Esophagus muscularis mucosa (tissue), 4 donors: ENCODE measurements at places on chromosomes 16 and 17.

- peak; percentile 60 for DNase-seq
- H3K36me3 ChIP-seq, result no peaks in the 10 kb centered on the region
- H3K4me3 ChIP-seq, result no peak overlapping the region
- no peaks in the 10 kb centered on the region for H3K27me3 ChIP-seq
- H3K4me1 ChIP-seq, result no peaks in the 10 kb centered on the region
These were observed 2270.8 kb downstream of the TP53TG3F start for GRCh38 chr16:35730251-35730650.

DNA sequence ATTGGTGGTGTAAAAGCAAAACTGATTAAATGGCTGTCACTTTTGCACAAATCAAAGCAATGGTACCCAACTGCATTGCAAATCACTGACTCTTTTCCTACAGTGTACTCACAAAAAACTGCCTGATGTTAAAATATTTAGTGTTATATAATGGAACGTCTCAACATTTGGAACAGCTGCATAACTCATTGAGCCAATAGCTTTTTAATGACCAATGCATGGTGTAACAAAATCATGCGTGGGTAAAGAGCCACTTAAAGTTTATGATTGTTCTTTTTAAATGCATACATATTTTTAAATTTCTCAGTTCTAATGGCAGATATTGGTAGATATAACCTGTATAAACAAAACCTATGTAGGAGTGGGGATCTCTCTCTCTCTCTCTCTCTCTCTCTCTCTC lies 204.0 kb upstream of the MPHOSPH6 start:
- H3K27me3 ChIP-seq, result no peaks in the 10 kb centered on the region
- H3K27ac ChIP-seq, result no peak overlapping the region
- H3K36me3 ChIP-seq, result no peaks in the 10 kb centered on the region
- no peaks in the 10 kb centered on the region for H3K4me1 ChIP-seq

- H3K36me3 ChIP-seq, result no peaks in the 10 kb centered on the region
- no peak for DNase-seq
- peaks cover 29% of the 10 kb centered on the region for H3K4me1 ChIP-seq
- no peaks in the 10 kb centered on the region for H3K27me3 ChIP-seq
- peak overlapping the region; percentile 42 for H3K27ac ChIP-seq
These were observed 24.5 kb downstream of the PEMT start for GRCh38 chr17:17566896-17567513.

DNA sequence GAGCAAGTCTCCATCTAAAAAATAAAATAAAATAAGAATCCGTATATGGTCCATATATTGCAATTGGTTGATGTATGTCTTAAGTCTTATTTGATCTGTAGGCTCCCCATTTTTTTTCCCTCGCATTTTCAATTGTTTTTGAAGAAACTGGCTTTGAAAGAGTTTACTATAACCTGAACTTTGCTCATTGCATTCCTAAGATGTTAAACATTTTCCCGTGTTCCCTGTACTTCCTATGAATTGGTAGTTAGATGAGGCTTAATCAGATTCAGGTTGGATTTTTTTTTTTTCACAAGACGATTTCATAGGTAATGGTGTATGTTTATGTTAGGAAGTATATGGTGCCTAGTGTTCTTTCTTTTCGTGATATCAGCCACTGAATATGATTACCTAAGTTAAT lies 3.3 kb downstream of the LRRC36 start:
- peaks cover 21% of the 10 kb centered on the region for H3K27me3 ChIP-seq
- DNase-seq, result peak; percentile 3
- peaks cover 14% of the 10 kb centered on the region for H3K4me1 ChIP-seq
- H3K27ac ChIP-seq, result no peak overlapping the region

- peaks cover 39% of the 10 kb centered on the region for H3K27me3 ChIP-seq
- no peak for DNase-seq
- H3K36me3 ChIP-seq, result no peaks in the 10 kb centered on the region
- H3K27ac ChIP-seq, result no peak overlapping the region
These were observed 8.1 kb upstream of the CMTR2 start for GRCh38 chr16:71297341-71297634.

GRCh38 chr17:81285179-81285878 lies 9.8 kb downstream of the SLC38A10 start:
- peaks cover 61% of the 10 kb centered on the region for H3K36me3 ChIP-seq
- H3K27ac ChIP-seq, result peak overlapping the region; percentile 60
- no peaks in the 10 kb centered on the region for H3K27me3 ChIP-seq
- peaks cover 31% of the 10 kb centered on the region for H3K4me1 ChIP-seq
- DNase-seq, result peak; percentile 94
- peak overlapping the region; percentile 38 for H3K4me3 ChIP-seq

DNA sequence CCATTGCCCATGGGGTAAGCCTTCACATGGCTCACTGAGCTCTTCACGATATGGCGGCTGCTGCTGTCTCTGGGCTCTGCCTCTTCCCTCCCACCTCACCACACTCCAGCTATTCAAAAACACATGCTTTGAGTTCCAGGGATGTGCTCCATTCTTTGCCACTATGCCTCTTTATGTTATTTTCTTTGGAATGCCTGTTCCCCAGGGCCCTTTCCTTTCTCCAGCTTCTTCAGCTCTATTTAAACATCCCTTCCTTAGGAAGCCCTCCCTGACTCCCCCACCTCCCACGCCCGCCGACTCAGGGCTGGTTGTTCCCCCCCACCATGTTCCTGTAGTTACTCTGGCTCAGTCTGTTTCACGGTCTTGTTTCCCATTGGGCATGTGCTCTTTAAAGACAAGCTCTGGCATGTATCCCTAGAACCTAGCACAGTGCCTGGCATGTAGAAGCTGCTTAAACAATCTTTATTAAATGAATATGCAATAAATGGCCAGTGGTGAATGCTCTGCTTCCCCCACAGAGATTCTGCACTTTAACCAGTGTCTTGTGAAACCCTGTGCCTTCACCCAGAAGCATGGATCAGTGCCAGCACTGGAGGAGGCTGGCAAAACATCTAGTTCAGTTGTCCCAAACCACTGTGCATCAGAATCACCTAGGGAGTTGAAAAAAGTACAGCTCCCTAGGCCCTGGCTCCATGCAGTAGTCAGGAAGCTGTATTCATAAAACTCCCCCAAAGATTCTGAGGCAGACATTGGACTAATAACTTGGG lies 6.9 kb downstream of the MYCBPAP start:
- H3K36me3 ChIP-seq, result no peaks in the 10 kb centered on the region
- H3K4me1 ChIP-seq, result peaks cover 18% of the 10 kb centered on the region
- H3K27me3 ChIP-seq, result no peaks in the 10 kb centered on the region
- DNase-seq, result no peak

DNA sequence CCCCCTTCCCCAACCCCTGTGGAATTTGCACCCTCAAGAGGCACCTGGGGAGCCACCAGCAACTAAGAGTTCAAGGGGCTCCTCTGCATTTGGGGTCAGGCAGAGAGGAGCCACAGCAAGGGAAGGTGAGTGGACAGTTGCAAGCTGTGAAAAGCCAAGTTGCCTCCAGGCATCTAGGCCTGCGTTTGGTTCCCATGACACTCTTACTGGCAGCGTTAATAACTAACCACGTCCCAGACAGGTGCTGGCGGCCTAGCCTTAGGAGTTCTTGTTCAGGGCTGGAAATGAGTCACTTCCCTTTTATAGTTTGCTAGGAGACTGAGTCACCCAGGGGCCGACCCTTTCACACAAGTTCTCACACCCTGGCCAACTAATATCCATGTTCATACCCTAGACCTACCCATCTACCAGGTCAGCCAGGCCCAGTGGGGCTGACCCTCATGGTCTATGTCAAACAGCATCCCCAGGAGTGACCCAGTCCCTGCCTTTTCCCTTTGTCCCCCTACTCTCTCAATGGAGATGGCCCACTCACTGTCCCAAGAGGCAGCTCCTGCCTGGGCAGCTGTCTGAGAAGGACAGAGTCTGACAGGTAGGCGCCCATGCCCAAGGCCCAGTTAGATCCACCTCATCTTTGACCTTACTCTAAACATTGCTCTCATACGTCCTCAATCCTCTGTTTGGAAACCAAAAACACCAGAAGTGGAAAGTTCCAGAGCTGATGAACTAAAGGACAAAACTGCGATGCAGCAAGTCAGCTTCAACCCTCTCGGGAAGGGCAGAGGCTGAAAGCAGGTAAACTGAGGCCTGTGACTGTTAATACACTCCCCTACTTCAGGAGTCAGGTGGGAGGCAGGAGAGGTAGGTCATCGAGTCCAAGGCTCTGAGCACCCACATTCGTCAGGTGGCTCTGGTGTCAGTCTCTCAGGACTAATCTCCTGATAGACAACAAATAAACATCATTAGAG lies 300.6 kb downstream of the SOX9 start:
- H3K27ac ChIP-seq, result no peak overlapping the region
- H3K27me3 ChIP-seq, result no peaks in the 10 kb centered on the region
- H3K4me3 ChIP-seq, result no peak overlapping the region
- peaks cover 24% of the 10 kb centered on the region for H3K4me1 ChIP-seq
- H3K36me3 ChIP-seq, result no peaks in the 10 kb centered on the region

- DNase-seq, result no peak
- H3K27me3 ChIP-seq, result no peaks in the 10 kb centered on the region
- H3K36me3 ChIP-seq, result no peaks in the 10 kb centered on the region
- H3K27ac ChIP-seq, result peak overlapping the region; percentile 23
- H3K4me1 ChIP-seq, result peaks cover 30% of the 10 kb centered on the region
These were observed 15.3 kb downstream of the CCL11 start for GRCh38 chr17:34300652-34301370.

DNA sequence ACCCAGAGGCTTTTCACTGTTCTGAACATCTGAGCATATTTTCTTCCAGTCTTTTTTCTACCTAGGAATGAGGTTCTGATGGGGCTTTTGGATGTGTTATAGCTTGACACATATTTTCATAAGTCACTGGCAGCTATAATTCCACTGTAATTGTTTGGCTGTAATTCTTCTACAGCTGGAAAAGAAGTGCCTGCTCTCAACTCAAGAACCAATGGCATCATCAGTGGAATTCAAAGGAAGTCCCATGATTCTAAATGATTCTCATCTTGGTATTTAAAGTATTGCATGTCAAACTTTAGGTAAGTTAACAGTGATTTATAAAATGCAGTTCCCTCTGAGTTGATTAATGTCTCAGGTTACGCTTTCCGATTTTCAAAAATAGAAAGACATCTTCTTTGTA lies 16.8 kb downstream of the WIPI1 start:
- H3K4me3 ChIP-seq, result no peak overlapping the region
- H3K36me3 ChIP-seq, result peaks cover 24% of the 10 kb centered on the region
- H3K4me1 ChIP-seq, result peaks cover 62% of the 10 kb centered on the region
- H3K27me3 ChIP-seq, result no peaks in the 10 kb centered on the region
- DNase-seq, result no peak

GRCh38 chr17:32497431-32498205 lies 10.8 kb downstream of the CDK5R1 start:
- H3K27me3 ChIP-seq, result no peaks in the 10 kb centered on the region
- peaks cover 13% of the 10 kb centered on the region for H3K4me1 ChIP-seq
- no peak for DNase-seq
- no peak overlapping the region for H3K27ac ChIP-seq
- H3K36me3 ChIP-seq, result no peaks in the 10 kb centered on the region
- H3K4me3 ChIP-seq, result no peak overlapping the region

- peaks cover 71% of the 10 kb centered on the region for H3K4me1 ChIP-seq
- no peaks in the 10 kb centered on the region for H3K27me3 ChIP-seq
- peaks cover 45% of the 10 kb centered on the region for H3K36me3 ChIP-seq
- H3K4me3 ChIP-seq, result no peak overlapping the region
These were observed 5.4 kb downstream of the CTRL start for GRCh38 chr16:67926181-67926750.

DNA sequence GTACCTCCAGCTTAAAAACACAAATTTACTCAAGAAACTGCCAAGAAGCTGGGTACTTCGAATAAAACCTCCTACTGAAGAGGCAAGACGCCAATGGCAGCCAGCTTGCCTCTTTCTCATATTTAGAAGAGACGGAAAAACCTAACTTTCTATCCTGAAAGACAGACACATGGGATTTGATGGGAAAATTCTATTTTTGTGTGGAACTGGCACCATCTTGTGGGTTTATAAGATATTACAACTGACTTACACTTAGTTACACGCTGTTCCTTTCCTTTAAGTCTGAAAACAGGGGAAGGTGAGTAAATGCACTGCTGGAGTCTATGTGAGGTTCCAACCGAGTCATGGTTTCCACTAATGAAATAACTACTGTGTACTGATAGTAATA lies 10.3 kb downstream of the ZNF18 start:
- H3K36me3 ChIP-seq, result peaks cover 33% of the 10 kb centered on the region
- DNase-seq, result no peak
- H3K4me1 ChIP-seq, result peaks cover 3% of the 10 kb centered on the region

GRCh38 chr16:57009643-57010170 lies 20.4 kb downstream of the NLRC5 start:
- H3K27ac ChIP-seq, result no peak overlapping the region
- DNase-seq, result no peak
- H3K27me3 ChIP-seq, result no peaks in the 10 kb centered on the region
- H3K4me1 ChIP-seq, result no peaks in the 10 kb centered on the region
- H3K36me3 ChIP-seq, result peaks cover under 1% of the 10 kb centered on the region

- H3K36me3 ChIP-seq, result peaks cover 23% of the 10 kb centered on the region
- H3K4me3 ChIP-seq, result no peak overlapping the region
- H3K27me3 ChIP-seq, result no peaks in the 10 kb centered on the region
These were observed 3.6 kb downstream of the CDT1 start for GRCh38 chr16:88807142-88807625.

DNA sequence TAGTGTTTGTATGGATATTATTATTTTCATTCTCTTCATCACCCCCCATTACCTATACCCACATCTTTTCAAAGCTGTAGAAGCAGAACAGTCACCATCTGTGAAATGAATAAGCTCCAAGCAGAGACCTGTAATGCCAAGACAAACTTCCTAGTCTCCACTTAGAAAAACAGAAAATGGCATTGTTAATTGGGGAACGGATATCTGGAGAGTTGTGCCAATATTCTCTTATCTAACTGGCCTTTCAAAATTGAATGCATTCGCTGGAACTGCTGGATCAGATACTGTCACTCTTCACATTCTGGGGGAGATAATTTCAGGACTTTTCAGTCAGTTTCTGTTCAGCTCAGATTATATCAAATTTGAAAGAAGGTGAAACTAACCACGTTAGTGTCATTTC lies 464.4 kb upstream of the GOT2 start:
- H3K27ac ChIP-seq, result no peak overlapping the region
- no peaks in the 10 kb centered on the region for H3K4me1 ChIP-seq
- H3K36me3 ChIP-seq, result no peaks in the 10 kb centered on the region
- H3K4me3 ChIP-seq, result no peak overlapping the region
- DNase-seq, result no peak

DNA sequence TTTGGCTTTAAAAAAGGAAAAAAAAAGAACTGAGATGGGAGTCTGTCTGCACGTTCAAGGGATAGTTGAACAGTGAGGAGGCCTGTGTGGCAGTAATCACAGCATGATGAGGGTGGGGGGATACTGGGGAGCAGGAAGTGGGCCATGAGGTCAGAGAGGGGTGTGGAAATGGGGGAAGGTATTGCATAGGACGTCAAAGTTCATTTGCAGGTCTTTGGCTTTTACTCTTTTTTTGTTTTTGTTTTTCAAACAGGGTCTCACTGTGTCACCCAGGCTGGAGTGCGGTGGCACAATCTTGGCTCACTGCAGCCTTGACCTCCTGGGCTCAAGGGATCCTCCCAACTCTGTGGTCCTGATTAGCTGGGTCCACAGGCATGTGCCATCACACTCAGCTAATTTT lies 19.0 kb downstream of the WWP2 start:
- H3K27ac ChIP-seq, result no peak overlapping the region
- H3K27me3 ChIP-seq, result no peaks in the 10 kb centered on the region
- no peak for DNase-seq
- H3K4me1 ChIP-seq, result no peaks in the 10 kb centered on the region

GRCh38 chr17:65020284-65020683 lies 36.3 kb downstream of the GNA13 start:
- peaks cover 12% of the 10 kb centered on the region for H3K36me3 ChIP-seq
- peaks cover 46% of the 10 kb centered on the region for H3K4me1 ChIP-seq
- H3K27me3 ChIP-seq, result no peaks in the 10 kb centered on the region
- DNase-seq, result no peak
- no peak overlapping the region for H3K27ac ChIP-seq
- no peak overlapping the region for H3K4me3 ChIP-seq

- no peaks in the 10 kb centered on the region for H3K36me3 ChIP-seq
- no peak overlapping the region for H3K27ac ChIP-seq
- H3K27me3 ChIP-seq, result no peaks in the 10 kb centered on the region
- no peak for DNase-seq
- no peak overlapping the region for H3K4me3 ChIP-seq
- H3K4me1 ChIP-seq, result peaks cover 37% of the 10 kb centered on the region
These were observed 1.0 kb upstream of the C16orf74 start for GRCh38 chr16:85751698-85752501.
